Activated CD4-positive, alpha-beta T cell treated with anti-CD3 and anti-CD28 coated beads, Interleukin-2, amount 50 U/mL, for 48 hours (primary cell): ENCODE measurements at places on chromosomes 11 and 22.
A peak's percentile ranks its signal among the peaks of the same experiment; 100 is the strongest.

GRCh38 chr22:48369789-48370507 lies 1457.7 kb downstream of the BRD1 start:
- no peak for DNase-seq

DNA sequence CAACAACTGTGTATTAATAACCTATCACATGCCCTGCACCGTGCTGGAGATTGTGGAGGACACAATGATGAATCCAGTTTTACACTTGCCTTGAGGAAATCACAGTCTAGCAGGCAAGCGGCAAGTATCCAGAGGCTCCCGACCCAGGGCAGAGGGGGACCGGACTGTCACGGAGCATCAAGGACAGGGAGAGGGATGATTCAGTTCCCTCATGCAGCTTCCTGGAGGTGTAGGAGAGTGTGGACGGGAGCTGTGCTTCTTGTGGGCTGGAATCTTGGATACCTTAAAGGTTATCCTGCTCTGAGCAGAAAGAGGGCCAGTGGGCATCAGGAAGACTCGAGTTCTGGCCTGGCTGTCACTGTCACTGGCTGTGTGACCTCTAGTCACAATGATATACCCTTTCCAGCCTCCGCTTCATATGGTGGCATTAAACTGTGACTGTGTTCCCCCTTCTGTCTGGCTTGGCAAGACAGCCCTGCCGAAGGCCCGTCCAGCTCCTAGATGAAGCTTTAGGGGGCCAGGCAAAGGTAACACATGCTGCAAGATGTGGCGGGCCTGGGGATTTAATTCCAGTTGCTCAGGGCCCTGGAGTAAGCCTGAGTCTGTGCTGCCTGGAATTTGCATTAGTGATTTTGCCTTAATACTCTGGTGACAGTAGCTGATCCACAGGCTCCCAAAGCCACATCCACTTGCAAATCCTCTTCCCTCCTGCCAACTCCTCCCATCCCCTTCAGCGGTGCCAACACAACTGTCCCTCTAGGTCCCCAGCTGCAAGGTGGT lies 162.8 kb downstream of the DSCAML1 start:
- no peak for DNase-seq

DNA sequence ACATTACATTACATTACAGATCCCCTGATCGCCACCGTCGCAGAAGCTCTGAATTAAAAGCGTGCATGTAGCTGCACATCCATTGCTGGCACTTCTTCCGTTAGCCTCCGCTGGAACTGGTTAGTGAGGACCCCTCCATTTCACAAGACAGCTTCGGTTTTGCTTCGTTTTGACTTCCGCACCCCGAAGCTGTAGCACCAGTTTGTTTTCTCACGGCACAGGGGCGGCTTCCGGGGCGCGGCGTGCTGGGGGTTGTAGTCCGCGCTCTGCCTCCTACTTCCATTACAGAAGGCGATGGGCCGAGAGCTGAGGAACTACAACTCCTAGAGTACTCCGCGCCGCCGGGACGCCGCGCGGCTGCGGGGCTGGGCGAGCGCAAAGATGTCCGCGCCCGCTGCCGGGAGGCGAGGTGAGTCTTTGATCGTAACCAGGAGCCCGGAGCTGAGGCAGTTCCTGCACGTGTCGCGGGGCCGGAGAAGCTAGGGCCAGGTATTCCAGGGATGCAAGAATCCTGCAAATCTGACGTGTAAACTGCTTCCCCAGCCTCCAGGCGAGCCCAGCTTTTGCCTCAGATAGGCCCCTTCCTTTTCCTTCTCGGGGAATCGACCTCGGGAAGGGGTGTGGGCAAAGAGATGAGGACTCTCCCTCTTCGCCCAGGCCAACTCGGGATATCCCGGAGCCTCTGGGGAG lies at the start of gene PEX26:
PEX26 (plus strand) TSS at position 352 of the 690 bp plus-strand sequence. CDS start 387 bp downstream, outside the sequence.
- peak; percentile 94 for DNase-seq

DNA sequence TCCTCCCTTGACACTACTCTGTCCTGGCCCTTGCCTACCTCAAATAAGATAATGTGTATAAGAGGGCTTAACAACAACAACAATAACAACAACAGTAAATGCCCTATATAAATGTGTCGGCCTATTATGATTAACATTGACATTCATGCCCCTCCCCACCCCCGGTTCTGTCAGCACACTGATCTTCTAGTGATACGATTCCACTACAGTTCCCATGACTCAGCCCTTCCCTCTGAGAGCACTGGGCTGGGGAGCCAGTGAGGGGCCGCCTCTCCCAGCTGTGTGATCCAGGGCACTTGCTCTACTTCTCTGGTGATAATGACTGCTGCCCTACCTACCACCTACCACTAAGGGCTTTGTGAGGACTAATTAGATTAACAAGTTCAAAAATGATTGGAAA lies 92.2 kb upstream of the PHOX2A start:
- peak; percentile 15 for DNase-seq

GRCh38 chr11:118610773-118611432 lies 3.5 kb downstream of the PHLDB1 start:
- DNase-seq, result peak; percentile 91

DNA sequence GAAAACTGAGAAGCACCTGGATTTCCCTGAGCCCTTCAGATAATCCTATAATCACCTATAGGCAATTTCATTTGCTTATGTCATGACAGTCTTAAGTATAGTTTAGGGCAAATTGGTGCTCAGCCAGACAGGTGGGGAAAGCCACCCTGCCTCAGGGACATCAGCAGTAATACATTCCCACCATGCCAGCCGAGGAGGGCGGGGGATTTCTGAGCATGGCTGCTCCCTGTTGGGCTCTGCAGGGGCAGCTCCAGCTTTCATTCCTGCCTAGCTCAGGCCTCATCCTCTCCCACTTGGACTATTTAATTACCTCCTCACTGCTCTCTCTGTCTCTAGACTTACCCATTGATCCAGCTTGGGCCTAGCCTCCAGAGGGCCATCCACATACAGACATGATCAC lies 9.0 kb upstream of the DRD2 start:
- DNase-seq, result no peak

DNA sequence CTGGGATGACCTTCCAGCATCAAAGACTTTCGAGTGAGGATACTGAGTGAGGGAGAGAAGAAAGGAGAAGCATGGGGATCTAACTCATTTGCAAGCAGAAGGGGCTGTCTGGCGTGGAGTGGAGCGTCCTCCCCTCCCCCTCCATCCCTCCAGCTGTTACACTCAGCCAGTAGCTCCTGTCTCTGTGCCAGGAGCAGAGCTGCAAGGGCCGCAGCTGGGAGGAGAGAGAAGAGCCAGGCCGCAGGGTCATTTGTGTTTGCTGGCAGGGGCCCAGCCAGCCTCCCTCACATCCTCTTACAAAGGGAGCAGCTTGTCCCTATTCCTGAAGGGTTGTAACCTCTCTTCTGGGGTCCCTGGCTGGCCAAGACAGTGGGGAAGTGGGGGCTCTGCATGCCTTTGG lies 57.9 kb downstream of the NECTIN1 start:
- DNase-seq, result no peak

DNA sequence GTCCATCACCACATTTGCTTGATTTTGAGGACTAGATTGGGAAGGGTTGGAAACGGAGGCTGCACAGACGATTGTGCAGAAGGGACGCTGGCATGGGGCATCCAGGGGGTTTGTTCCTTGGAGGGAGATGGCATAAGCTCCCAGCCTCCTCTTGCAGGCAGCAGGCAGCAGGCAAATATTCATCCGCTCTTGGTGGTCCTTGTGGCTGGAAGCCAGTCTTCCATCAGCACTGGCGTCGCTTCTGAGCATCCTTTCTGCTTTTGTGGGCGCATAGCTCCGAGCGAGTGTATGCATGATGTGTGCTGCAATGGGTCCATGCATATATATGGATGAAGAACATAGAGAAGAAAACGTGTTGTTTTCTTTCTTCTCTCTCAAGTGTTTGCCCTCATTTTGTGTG lies 166.1 kb upstream of the NTM start:
- no peak for DNase-seq

DNA sequence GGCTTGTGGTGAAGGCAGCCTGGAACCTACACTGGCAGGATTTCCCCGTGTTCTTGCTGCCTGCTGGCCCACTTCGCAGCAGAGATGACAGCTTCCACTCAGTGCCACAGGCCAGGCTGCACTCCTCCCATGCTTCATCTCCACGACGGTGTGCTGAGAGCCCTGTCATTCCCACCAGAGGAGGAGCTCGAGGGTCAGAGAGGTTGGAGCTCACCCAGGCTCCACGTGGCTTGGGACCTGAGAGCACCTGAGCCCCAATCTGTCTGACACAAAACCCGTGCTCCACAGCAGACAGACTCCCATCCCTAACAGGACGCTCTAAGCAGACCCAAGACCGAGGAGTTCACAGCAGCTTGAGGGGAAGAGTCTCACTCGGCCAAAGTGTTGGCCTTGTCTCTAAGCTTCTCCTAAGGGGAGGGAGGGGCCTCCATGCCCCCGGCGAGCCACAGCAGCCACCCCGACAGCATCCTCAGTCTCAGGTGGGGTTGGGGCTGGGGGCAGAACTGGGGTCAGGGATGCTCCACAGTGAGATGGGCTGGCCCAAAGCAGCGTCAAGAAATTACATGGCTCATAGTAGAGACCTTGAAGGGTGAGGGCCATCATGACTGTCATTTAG lies 10.7 kb downstream of the LRFN4 start:
- no peak for DNase-seq

DNA sequence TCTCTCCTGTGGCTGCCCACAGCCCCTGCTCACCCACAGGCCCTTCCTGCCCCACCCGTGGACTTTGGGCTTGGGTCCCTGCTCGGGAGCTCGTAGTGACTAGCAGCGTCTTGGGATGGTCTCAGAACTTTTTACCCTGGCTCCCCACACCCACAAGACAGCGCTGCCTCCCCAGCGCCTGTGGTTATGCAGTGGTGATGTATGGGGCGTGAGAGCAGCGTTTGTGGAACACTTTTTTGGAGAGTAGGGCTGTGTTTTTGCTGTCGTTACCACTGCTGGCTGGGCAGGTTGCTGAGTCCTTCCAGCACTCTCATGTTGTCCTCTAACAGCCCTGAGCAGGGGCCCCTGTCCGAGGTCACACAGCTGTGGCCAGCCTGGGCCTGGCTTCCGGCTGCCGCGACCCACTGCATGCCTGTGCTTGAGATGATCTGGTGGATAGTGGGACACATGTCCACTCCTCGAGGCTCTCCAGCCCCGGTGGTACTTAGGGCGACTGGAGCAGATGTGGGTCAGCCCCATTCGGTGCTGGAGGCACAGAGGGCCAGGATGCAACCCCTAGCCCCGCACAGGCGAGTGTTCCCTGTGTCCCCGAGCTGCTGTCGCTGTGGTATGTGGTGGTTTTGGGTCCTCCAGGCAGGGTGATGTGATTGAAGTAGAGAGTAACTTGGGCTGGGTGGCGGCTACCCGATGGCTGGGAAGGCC lies 7.1 kb upstream of the GRAMD4 start:
- DNase-seq, result peak; percentile 47
